ENCODE measurements at places on chromosomes 6 and 20.

DNA sequence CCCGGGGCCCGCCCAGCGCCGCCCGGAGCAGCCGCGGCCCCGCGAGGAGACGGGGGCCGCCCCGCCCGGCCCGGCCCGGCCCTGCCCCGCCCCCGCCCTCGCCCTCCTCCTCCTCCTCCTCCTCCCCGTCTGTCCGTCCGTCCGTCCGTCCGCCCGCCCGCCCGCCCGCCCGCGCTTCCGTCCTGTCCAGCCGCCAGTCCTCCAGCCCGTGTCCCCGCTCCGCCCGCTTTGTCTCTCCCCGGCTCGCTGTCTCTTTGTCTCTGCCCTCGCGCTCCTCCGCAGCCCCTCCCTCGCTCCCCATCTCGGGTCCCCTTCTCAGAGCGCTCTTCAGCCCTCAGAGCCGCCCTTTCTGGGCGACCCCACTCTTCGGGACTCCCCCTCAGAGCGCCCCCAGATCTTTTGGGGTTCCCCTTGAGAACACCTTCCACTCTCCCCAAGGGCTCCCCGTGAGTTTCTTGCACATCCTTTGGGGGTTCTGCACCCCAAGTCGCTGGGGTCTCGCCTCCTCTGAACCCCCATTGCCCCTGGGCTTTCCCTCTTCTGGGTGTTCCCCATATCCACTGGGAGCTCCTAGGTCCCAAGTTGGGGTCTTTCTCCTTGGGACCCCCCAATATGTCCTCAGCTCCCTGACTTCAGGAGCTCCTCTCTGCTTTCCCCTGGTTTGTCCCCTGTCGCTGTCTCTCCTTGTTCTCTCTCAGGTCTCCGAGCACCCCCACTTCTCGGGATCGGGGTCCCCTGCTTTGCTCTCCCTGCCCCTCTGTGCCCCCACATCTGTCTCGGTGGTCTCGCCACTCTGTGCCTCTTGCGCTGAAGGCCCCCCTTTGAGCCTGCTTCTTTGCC, 79.5 kb upstream of the MYL9 start:
- DNase-seq: no peak

DNA sequence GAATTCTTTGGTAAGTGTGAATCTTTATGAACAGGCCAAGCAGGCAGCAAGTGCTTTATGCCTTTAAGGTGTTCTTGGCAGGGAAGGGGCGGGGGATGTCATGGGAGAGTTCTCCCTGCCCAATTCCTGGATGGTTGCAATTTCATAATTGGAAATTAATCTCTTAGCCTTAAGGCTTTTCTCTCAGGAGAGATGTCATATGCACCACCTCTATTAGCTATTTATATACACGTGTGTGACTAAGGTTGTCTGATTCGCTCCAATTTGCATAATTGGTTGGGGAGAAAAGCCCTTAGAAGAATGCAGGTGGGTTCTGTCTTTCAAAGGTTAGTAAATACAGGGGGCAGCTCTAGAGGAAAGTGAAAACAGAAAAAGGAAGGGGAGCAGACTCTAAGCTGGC, 5.2 kb upstream of the ENPP5 start:
- no peak for DNase-seq

DNA sequence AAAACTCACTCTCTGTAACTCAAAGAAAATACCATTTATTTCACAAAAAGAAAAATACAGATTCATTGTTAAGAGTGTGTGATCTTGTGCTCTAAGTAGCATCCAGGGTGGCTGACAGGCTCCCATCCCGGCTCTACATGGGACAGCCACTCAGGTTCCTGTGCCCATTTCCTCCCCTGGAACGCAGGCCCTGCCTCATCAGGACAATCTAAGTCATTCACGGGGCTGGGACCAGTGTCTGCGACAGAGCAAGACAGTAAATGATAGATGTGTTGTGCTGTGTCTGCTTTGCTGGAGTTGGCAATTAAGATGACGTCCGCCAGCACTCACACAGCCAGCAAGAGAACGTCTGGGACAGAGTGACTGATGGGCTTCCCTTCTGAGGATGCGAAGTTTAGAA, 6.9 kb upstream of the FAM209A start:
- DNase-seq: no peak

- no peak for DNase-seq
Measured at GRCh38 chr20:45432294-45432693, 16.4 kb downstream of the PIGT start.

GRCh38 chr20:31797364-31797763, 21.8 kb upstream of the MYLK2 start:
- DNase-seq: no peak

GRCh38 chr6:11229655-11230046, 2.8 kb downstream of the NEDD9 start:
- no peak for DNase-seq

DNA sequence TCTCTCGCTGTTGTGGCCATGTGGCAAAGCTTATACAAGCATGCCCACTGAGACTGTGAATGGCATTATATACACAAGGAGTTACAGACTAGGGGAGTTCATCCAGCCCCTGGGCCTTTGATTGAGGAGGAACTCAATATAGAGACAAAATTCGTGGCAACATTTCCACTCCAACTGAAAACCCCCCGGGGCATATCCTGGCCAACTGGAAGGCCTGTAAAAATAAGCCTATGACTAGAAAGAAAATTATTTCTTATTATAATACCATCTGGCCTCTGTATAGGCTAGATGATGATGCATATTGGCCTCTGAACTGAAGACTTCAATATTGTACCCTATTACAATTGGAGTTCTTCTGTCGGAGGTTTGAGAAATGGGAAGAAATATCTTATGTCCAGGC, 175.5 kb upstream of the GJE1 start:
- DNase-seq: no peak

- DNase-seq: no peak
Measured at GRCh38 chr20:41366546-41367392, at the start of gene EMILIN3. TSS of gene EMILIN3 (minus strand) at chr20:41366818. CDS start at chr20:41366634, 184 bp downstream.

DNA sequence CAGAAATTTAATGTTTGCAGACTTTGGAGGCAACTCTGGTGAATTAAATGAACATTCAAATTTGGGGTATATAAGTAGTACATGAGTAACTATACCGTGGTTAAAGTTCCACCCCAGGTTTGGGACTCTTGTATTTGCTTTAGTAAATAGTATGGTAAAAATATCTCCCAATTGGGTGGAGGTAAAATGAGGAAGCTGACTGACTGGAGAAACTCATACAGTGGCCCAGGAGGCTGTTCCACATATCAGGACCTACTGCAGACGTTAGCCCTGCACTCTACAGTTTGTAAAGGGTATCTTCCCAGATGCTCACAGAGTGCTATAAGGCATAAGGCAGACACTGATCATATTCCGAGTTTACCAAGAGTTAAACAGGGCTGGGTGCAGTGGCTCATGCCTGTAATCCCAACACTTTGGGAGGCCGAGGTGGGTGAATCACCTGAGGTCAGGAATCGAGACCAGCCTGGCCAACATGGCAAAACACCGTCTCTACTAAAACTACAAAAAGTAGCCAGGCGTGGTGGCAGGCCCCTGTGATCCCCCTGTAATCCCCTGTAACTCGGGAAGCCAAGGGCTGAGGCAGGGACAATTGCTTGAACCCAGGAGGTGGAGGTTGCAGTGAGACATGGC, 53.7 kb downstream of the CPXM1 start:
- no peak for DNase-seq

DNA sequence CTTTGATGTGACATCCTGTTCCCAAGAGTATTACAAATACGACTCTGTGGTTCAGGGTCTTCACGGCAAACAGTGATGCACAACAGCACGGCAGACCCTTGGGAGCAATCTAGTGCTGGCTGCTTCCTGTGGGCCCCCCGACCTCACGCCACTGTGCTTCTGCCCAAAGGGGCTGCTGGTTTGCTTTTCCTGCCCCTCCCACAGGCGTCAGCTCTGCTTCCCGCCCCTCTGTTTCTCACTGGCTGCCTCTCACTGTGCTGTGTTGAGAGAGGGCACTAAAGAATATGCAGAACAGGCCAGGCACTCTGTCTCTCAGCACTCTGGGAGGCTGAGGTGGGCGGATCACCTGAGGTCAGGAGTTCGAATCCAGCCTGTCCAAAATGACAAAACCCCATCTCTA, 554.5 kb upstream of the AGPAT4 start:
- no peak for DNase-seq

- DNase-seq: no peak
Measured at GRCh38 chr20:55928266-55928665, 77.1 kb downstream of the CBLN4 start.

DNA sequence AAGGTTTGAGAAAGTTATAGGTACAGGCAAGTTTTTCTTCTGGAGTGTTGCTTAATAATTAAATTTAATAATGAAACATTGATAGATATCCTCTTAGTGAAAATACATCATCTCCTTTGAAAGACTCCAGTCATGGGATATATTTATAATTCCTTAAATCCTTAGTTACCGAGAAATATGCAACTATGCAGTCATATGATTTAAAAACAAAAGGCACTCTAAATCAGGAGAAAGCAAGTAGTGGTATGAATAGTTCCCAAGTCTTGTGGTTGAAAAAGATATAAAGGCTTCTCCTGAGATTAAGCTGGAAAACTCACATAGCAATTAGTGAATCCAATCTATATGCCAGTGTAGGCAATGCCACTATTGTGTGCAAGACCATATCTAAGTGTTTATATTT, 475.4 kb downstream of the EYS start:
- DNase-seq: no peak

DNA sequence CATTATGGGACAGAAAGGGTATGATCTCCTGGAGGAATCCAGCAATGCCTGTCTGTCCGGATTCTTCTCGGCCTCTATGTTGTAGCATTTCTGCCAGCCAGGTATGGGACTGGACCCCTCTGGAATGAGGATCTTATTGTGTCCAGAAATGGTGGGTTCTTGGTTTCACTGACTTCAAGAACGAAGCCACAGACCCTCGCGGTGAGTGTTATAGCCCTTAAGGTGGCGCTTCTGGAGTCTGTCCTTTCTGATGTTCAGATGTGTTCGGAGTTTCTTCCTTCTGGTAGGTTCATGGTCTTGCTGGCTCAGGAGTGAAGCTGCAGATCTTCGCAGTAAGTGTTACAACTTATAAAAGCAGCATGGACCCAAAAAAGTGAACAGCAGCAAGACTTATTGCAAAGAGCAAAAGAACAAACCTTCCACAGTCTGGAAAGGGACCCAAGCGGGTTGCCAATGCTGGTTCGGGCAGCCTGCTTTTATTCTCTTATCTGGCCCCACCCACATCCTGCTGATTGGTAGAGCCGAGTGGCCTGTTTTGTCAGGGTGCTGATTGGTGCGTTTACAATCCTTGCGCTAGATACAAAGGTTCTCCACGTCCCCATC, 62.3 kb upstream of the IER3 start:
- DNase-seq: no peak

DNA sequence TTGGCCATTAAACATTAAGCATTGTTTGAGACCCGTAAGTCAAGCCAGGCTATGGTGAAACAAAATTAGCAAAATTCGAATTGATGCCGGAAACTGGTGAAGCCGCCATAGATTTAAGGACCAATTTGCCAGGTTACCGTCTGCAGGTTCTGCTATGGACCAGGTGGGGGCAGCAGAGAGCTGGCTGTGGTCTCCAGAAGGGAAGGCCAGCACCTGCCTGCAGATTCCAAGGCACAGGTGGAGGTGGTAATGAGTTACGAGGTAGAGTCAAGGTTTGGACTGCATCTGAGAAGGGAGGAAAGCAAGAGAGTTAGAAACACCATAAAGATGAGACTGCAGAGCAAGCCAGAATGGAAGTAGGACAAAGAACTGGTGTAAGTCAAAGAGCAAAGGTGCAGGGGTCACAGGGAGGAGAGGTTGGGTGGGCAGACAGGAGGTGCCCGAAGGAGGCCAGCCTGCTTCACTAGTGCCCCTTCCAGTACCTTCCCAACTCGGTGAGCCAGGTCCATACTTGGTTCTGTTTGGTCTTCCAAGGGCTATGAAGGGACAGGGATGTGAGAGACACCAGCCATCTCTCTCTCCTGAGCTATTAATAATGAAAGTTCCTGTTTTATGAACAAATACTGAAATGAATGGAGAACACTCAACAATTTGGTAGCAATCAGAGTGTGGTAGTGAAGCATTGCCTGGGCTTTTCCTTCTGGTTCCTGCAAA, 131.6 kb upstream of the ESR1 start:
- peak; percentile 21 for DNase-seq

- no peak for DNase-seq
Measured at GRCh38 chr6:163398815-163399214, 15.7 kb upstream of the QKI start.

- peak; percentile 95 for DNase-seq
Measured at GRCh38 chr6:12354499-12354898, 64.3 kb downstream of the EDN1 start.

DNA sequence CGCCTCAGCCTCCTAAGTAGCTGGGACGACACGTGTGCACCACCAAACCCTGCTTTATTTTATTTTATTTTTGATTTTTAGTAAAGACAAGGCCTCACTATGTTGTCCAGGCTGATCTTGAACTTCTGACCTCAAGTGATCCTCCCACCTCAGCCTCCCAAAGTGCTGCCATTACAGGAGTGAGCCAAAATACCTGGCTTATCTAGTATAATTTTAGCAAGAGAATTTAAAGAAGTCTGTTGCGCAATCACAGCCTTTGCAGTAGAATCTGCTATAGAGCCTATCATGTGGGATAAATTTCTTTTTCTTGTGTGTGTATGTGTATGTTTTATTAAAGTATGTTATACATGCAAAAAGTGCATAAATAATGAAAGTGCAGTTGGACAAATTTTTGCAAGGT, 92.1 kb upstream of the ANKEF1 start:
- no peak for DNase-seq

- no peak for DNase-seq
Measured at GRCh38 chr6:140083375-140083774, 708.9 kb upstream of the CITED2 start.

GRCh38 chr20:57928181-57928967, 218.6 kb upstream of the PMEPA1 start:
- DNase-seq: peak; percentile 87

DNA sequence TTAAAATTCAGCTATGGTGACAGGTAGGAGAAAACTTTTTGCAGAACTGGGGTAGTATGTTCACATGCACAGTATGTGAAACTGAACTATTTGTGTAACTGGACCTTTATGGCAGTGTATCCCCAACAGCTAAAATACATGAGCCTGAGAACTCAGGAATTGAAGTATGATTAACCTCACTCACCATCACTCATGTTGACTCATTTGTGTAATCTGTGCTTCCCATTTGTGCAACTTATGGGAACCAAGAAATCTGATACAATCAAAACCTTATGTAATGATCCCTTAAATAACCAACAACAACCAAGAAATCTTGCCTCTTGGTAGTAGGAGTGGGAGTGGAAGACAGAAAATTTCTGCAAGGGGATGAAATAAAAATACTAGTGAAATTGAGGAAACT, 674.9 kb downstream of the HDGFL1 start:
- peak; percentile 26 for DNase-seq

- peak; percentile 25 for DNase-seq
Measured at GRCh38 chr6:35294308-35294945, 3.2 kb upstream of the DEF6 start.

GRCh38 chr6:135088818-135089809, 34.5 kb upstream of the HBS1L start:
- DNase-seq: peak; percentile 48

- DNase-seq: no peak
Measured at GRCh38 chr6:21082091-21082490, 511.5 kb upstream of the SOX4 start.

GRCh38 chr6:135228486-135228885, 47.4 kb downstream of the MYB start:
- no peak for DNase-seq
